ENCODE measurements at places on chromosomes 2 and 18.

DNA sequence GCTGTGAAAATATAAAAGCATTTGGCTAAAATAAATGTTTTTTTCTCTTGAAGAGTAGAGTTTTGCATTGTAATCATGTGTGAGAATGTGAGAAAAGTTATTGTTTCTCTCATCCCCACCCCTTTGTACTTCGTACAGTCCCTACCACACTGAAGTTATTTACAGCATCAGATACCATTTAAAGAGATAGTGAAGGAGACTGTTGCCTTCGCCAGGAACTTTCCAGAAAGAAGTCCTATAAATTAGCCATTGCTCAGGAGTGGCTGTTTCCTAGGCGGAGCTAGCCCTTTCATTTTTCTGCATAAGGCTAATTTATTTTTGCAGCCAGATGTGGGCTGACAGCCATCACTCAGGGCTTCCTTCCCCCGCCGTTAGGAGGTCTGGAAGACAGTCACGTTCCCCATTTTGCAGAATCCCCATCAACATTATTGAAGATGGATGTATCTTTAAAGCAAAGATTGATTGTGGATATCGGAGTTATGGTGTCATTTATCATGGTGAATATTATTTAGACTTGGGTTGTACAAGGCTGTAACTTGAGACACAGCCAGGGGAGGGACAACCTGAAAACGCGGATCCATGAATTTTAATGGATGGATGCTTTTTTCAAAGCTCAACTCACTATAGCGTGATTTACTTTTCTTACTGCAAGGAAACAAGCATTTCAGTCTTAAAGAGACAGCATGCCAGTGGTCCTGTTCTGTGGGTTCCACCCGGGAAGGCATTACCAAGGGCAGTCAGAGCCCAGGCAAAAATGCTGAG lies 17.1 kb downstream of the TSHZ1 start:
- DNase-seq, result no peak

DNA sequence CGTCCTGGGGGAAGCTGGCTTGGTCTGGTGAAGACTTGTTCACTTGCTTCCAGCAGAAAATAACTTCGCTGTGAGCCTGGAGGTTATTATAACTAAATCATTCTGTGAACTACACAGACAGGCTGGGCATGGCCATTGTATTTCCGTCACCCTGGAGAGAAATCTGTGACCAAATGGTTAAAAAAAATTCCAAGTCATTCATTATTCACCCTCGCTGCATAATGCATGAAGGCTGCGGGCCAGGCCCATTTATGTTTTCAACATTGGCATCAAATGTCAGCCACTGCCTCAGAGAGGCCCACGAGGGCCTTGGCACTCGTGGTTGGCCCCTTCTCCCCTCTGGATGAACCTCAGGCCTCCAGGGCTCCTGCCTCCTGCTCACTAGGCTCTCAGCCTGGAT lies 57.7 kb downstream of the RRM2 start:
- no peak for DNase-seq

DNA sequence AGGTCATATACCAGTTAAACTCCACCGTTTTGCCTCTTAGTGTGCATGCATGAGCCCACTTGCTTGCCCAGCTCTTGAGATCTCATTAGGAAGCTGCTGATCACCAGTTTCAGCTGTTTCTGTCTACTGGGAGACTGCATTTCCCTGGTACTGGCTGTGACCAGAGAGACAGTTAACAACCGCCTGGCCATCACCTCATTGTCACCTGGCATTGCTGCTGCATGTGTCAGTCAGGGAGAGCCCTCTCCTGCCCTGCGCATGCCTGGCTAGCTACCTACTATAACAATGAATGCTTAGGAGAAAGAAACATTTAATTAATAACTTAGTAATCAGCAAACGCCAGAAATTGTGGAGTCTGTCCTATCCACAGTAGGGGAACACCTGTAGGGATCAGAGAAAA lies 265.8 kb upstream of the CYRIA start:
- no peak for DNase-seq

DNA sequence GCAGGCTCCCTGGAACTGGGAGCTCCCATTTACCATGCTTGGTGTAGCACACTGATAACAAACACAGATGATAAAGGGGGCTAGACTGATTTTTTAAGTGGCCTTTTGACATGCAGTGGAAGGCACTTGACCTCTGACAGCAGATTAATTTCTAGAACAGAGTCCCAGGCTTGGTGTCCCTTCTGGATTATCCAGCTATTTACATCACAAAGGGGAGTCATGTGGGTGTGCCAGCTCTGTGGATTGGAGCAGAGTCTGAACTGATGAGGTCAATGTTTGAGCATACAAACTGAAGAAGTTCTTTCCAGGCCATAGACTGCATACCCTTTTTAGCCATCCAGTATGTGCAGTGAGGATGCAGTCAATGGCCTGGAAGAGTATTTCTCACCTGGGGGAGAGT lies 31.5 kb upstream of the SIX2 start:
- DNase-seq, result no peak

DNA sequence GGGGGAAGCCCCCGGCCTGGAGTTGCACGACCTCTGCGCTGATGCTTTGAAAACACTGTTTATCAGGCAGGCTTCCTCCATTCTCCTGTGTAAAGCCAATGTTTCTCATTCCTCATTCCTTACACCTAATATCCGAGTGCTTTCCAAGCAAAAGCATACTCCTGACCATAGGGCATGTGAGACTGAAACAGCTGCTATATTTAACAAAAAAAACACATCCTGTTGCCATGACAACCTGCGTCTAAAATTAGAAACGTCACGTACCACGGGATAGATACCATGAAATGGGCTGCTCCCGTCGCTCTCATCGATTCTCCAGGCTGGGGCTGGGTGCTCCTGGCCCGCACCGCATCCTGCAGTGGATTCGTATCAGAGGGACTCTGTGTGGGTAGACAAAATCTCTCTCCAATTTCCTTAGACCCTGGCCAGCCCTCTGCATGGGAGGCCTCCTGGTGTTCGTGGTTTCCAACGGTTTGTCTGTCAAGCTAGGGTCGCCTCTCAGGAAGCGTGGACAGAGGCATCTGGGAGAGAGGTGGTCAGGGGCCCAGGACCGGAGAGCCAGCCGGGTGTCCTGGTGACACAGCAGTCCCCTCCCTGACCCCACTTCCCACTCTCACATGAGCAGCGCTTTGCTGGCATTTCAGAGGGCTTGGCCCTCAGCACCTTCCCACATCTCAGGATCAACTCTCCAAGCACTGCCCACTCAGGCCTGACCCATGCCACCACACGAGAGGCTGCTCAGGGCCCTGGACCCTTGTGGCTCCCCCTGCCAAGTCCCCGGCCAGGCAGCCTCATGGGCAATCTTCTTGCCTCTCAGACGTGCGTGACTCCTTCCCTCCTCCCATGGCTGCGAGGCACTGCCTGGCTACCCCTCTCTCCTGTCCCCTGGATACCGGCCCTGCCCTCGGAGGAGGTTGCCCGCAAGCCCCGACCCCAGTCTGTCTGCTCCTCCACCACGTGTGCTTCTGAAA lies 268.1 kb downstream of the NDUFA10 start:
- no peak for DNase-seq

- no peak for DNase-seq
Measured at GRCh38 chr2:217834057-217834620, 168.7 kb downstream of the TNS1 start.

- DNase-seq, result no peak
Measured at GRCh38 chr2:121435790-121436189, 94.9 kb upstream of the RNU4ATAC start.

Data from neural progenitor cell (in vitro differentiated cells).